Stimulated activated CD8-positive, alpha-beta memory T cell treated with anti-CD3 and anti-CD28 coated beads, Interleukin-7, amount 100 ng/mL, for 1 hour (primary cell): ENCODE measurements at places on chromosomes 13 and 19.

GRCh38 chr13:100131863-100132574, 43.1 kb downstream of the PCCA start:
- DNase-seq, result no peak

DNA sequence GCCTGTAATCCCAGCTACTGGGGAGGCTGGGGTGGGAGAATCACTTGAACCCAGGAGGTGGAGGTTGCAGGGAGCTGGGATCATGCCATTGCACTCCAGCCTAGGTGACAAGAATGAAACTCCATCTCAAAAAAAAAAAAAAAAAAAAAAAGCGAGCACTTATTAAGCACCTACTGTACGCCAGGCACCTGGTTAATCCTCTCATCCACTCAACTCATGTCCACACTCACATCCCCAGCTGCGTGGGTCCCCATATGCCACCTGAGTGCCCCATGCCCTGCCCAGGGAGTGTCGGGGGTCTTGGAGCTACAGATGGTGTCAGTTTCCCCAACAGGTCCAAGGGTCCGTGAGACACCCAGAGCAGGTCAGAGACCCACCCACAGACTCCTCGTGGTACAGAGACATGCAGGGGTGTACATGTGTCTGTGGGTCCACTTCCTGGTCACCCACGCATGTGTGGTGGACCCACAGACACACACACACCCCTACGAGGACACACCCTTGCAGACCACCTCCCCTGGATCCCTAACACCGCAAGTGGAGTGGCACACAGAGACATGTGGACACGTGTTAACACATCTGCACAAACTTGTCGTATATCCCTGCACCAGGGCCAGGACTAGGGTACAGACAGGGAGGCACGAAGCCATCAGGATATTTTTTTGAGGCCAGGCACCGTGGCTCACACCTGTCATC, 3.5 kb downstream of the INSL3 start:
- DNase-seq, result no peak

GRCh38 chr19:36267061-36267845, 52.3 kb downstream of the ZNF146 start:
- no peak for DNase-seq

- DNase-seq, result peak; percentile 30
Measured at GRCh38 chr19:18437491-18438330, at the start of gene ISYNA1. ISYNA1 (minus strand) TSS chr19:18438133; CDS start chr19:18437979, 154 bp downstream.

DNA sequence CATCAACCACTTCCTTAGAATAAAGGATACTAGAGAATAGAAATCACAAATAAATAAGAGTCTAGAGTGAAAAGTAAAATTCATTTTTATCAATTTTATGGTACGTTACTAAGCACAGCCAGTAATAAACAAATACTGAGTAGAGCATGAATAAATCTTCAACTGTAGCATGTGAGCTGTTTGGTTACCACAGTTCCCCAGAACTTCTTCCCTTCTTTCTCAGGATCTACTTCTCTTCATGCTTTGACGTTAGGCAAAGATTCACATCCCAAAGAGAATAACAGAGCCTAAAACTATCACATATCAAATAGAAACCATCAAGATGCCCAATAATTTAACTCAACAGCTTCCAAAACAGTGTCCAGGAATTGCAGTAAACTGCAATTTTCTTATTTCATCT, 7.4 kb downstream of the RUBCNL start:
- DNase-seq, result no peak
